ENCODE measurements at places on chromosomes 1 and 21.

- no peak for DNase-seq
Measured at GRCh38 chr1:240524356-240525069, 87.4 kb downstream of the GREM2 start.

DNA sequence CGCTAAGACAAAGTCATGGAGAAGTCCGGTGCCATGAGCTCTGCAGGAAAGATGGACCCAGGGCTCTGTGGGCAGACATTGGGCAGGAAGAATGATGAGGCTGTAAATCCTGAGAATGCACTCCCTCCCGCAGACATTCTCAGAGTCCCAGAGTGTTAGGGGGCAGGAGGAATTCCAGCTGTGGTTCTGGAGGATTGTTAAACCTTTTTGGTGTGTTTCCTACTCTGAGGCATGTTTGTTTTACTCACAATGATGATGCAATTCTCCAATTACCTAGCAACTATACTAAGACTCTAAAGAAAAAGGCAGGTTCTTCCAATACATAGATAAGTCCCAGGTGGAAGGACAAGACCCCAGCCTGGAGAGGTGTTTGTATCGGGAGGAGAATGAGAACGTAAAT is 2.8 kb upstream of the CAPN9 start:
- no peak for DNase-seq

GRCh38 chr21:34974162-34974981 is 74.7 kb downstream of the RUNX1 start:
- DNase-seq: no peak

DNA sequence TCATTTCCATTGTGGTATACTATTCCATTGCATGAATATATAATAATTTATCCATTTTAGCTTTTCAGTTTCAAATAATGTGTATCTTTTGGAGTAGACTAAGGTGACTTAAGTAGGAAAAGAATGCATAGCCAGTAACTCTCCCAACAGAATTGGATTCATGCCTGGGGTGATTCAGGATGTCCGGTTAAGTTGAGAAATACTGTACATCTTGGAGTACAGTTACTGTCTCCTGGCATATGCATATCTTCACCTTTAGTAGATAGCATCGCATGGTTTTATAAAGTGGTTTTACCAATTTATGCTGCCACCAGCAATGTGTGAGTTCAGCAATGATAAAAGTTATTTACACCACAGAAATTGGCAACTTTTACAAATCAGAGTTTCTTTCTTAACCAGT is 18.6 kb upstream of the SLC6A9 start:
- no peak for DNase-seq

- DNase-seq: no peak
Measured at GRCh38 chr1:232207073-232207866, 422.7 kb downstream of the SIPA1L2 start.

- no peak for DNase-seq
Measured at GRCh38 chr1:54136269-54136896, 16.4 kb downstream of the CDCP2 start.

GRCh38 chr21:38343691-38344090 is 86.9 kb downstream of the KCNJ15 start:
- DNase-seq: no peak

- no peak for DNase-seq
Measured at GRCh38 chr1:243801378-243801777, 48.7 kb downstream of the AKT3 start.

- DNase-seq: no peak
Measured at GRCh38 chr21:41611966-41612606, 104.1 kb upstream of the TMPRSS2 start.

DNA sequence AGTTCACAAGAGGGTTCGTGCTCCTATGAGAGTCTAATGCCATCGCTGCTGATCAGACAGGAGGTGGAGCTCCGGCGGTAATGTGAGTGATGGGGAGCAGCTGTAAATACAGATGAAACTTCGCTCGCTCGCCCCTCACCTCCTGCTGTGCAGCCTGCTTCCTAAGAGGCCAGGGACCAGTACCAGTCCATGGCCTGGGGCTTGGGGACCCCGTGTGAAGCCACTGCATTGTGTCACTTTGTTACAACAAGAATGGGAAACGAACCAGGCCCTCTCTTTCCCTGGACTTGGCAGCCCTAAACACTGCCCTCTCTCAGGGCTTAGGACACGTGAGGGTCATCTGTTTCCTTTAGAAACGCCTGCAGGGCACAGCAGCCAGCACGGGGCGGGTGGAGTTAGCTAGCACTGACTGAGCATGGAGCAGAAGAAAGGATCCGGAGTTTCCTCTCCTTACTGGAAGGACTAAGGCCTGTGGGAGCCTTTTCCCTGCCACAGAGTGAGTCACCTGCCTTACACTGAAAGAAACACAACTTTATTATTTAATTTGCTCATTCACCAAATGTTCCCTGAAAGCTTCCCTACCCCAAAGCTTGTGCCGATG is 185.2 kb upstream of the TMEM51 start:
- DNase-seq: no peak

- DNase-seq: no peak
Measured at GRCh38 chr1:154923695-154924094, 12.8 kb downstream of the PMVK start.

GRCh38 chr1:226875641-226876295 is 5.4 kb downstream of the PSEN2 start:
- no peak for DNase-seq

- DNase-seq: no peak
Measured at GRCh38 chr1:248688527-248689298, 13.9 kb downstream of the OR14I1 start.

GRCh38 chr1:160779626-160780397 is 16.2 kb upstream of the LY9 start:
- DNase-seq: no peak

DNA sequence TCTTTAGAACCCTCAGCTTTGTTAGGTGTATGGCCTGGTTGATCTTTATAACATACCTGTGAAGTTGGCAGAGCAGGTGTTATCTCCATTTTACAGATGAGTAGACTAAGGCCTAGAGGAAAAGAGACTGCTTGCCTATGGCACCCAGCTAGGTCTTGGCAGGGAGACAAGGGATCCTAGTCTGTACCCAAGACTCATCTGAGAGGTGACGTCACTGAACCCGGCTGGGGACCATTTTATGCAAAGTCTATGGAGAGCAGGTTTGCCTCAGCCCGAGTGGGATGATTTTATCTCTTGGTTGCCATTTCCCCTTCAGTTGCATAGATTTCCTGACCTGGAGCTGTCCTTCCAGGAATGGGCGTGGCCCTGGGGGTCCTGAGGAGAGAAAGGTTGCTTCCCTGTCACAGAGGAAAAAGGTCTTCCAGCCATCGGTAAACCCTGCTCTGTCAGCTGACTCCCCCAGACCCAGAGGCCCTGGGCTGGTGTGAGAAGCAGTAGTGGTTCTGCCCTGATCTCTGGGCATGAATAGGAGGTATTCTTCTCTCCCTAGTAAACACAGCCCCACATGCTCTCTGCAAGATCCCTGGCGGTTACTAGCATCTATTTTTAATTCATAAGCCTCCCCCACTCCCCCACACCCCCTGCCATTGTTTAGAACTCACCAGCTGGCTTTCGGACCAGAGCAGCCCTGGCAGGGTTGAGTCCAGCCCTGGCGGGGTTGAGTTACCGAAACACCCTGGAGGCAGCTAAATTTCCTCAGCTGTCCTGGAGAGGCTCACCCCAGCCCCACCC is 19.6 kb downstream of the TMCC2 start:
- peak; percentile 90 for DNase-seq

DNA sequence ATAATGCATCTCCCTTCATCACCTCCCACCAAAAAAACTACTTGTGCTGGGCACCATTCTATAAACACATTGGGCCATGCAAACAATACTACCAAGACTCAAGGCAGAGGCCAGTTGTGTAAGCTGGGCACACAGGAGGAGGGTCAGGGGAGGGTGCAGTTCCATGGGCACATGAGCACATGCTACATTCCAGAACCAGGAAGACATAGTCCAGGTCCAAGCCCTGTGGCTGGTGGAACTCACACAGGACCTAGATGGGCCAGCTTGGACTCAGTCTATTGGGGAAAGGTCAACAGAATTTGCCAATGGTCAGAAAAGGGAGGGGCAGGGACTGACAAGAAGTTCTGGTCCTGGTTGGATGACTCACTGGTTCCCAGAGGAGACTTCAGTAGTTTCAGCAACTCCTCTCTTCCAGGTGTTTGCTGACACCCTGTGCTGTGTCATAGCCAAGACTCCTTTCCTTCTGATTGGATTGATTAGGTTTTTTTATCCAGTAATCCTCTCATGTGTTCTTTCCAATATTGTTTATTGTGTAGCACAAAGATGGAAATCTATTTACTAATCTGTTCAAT is 249.7 kb downstream of the C1orf94 start:
- DNase-seq: no peak

DNA sequence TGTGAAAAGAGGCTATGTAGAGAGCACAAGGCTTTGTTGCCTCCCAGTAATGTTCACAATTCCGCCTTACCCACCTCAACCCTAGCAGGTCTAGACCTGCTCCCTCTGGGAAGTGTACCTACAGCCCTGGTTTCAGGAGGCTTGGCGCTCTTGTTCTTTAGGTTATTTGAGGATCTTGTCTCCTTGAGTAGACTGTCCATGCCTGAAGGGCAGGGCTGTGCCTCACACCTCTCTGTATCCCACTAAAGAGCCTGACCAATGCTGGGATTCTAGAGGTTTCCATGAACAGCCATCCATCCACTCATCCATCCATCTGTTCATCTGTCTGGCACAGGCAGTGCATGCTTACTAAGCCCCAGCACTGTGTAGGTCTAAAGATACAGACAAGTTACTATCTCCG is 1.0 kb downstream of the RAB7B start:
- DNase-seq: no peak

DNA sequence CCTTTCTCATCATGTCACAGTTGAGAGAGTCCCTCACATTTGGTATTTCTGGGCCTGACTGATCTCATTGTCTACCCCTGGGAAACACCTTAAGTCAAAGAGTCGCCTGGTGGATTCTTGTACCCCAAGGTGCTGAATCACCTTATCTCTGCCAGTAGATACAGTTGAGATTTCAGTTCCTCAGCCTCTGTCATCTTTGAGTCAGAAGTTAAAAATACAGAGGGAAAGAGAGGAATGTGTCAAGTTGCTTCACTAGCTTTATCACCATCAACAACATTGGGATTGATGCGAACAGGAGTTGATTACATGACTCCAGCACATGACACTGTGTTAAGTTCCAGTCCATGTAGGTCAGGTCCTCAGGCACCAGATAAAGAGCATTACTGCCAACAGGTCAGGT is 513.0 kb downstream of the NUF2 start:
- DNase-seq: peak; percentile 36

DNA sequence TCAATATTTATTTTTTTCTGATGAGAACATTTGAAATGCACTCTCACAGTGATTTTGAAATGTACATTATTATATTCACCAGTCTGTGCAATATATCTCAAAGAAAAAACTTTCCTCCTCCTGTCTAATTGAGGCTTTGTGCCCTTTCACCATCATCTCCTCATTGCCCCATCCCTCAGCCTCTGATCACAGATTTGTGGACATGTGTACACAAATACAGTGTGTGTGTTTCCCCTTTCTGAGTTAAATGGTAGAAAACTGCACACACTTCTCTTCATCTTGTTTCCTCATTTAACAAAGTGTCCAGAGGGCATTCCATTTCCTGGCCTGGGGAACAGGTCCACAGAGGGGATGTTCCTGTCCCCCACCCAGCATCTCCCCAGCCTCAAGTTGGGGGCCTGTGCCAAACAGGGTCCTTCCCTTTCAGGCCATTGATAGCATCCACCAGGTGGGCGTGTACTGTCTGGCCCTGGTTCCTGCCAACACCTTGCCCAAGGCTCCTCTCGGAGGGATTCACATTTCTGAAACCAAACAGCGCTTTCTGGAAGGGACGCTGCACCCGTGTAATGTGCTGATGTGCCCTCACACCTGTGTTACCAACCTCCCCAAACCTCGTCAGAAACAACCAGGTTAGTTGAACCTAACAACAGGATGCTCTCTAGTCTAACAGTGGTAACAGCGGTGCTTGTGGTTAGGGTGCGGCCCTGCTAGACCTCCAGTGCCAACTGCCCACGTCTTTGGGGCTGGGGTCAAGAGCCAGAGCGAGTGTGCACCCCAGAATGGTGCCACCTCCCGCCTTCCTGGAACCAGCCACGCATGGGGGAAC is 54.6 kb downstream of the S100B start:
- DNase-seq: no peak

- peak; percentile 14 for DNase-seq
Measured at GRCh38 chr1:161486806-161487741, 18.2 kb upstream of the FCGR2A start.
